ENCODE measurements at places on chromosomes 2 and 18. TPM values are rescaled to one million over a fixed set of nuclear protein-coding genes. Genes with fewer than 3 reads are reported as not detected.

Gene ZBTB7C
- total RNA-seq = not detected

Gene MXD1
- total RNA-seq = 11.7 TPM

Gene EIF2B4
- 30.4 TPM for total RNA-seq

GRCh38 chr2:67871686-67872412, 191.0 kb downstream of the C1D start:
- H3K27ac ChIP-seq = no peak overlapping the region
- DNase-seq = no peak
- H3K27me3 ChIP-seq = peaks cover 9% of the 10 kb centered on the region

DNA sequence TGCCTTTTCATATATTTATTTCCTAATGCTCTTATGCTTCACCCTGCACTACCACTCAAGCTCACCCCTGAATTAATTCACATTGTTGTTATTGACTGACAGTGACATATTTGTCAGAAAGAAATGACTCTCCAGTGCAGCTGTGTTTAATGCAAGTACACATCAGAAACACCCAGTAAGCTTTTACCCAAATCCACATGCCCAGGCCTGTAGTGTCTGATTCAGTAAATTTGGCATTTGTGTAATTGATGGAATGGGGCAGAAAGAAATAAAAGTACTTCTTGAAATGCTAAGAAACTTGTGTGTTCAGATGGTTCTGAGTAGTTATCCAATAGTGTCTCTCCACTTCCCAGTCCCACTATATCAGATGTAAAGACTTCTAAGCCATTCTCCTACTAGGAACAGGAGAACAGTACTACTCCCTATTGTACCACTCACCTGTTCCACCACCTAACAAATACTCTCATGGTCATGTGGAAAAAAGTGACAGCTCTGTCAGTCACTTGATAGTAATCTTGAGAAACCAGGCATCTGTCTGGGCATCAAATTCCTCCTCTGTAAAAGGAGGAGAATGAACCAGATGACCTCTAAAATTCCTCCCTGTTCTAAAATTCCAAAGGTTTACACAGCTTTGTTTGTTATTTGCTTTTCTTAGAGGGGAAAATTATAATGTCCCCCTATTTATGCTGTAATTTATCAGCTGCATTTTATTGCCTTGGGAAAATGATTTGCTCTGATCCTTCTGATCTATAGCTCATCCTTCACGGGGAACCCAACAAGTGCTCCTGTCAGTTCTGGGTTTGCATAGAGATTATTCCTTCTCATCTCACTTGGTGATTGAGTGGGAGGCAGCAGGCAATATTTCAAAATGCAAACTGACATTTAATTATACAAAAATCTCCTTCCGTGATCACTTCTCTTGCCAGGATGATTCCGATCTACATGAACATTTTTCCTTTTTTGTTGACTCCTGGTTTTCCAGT, 70.9 kb downstream of the ZNF385B start:
- no peak overlapping the region for H3K4me3 ChIP-seq
- no peak overlapping the region for H3K27ac ChIP-seq
- H3K4me1 ChIP-seq = no peaks in the 10 kb centered on the region
- no peaks in the 10 kb centered on the region for H3K27me3 ChIP-seq
- no peaks in the 10 kb centered on the region for H3K36me3 ChIP-seq

GRCh38 chr2:71524476-71524875, 71.1 kb downstream of the DYSF start:
- no peaks in the 10 kb centered on the region for H3K36me3 ChIP-seq
- no peaks in the 10 kb centered on the region for H3K4me1 ChIP-seq
- H3K4me3 ChIP-seq = no peak overlapping the region
- DNase-seq = no peak
- H3K27ac ChIP-seq = no peak overlapping the region

Data from activated CD8-positive, alpha-beta T cell treated with anti-CD3 and anti-CD28 coated beads for 36 hours (primary cell).